ENCODE measurements at places on chromosomes 6 and 20. TPM values are rescaled to one million over a fixed set of nuclear protein-coding genes. Genes with fewer than 3 reads are reported as not detected.

The OPN5 gene
- total RNA-seq, result not detected

The SLC22A2 gene
- not detected for total RNA-seq

- no peak for DNase-seq
These were observed 100.5 kb downstream of the ERMARD start for GRCh38 chr6:169851641-169852503.

DNA sequence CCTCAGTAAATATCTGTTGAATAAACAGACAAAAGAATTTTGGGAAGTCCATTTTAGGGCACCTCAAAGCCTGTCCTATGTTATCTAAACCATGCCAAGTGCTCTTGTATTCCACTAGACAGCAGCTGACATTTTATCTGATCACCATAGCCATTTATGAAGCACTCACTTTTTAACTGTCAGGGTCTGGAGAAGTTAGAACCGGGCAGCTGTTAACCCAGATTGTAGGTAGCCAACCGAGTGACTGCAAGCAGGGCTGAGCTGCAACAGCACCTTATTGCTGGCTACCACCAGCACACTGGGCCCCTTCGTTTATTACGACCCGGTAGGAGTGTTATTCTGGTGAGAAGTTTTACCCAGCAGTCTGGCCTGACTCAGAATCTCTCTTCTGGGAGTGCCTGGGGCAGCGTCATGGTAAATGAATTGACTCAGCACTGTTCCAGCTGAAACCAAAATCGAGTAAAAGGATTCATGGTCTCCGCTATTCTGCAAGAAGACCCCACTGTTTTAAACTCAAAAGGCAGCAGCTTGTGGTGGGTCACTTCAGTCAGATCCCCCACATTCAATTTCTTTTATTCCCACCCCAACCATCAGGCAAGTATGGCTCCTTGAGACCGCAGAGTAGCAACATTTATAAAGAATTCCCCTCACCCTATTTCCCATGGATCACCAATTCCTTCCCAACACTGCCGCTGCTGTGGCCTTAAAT, 1.7 kb downstream of the UBE2V1 start:
- DNase-seq, result peak; percentile 73

- peak; percentile 76 for DNase-seq
These were observed 247.0 kb downstream of the ATXN1 start for GRCh38 chr6:16514249-16514648.

DNA sequence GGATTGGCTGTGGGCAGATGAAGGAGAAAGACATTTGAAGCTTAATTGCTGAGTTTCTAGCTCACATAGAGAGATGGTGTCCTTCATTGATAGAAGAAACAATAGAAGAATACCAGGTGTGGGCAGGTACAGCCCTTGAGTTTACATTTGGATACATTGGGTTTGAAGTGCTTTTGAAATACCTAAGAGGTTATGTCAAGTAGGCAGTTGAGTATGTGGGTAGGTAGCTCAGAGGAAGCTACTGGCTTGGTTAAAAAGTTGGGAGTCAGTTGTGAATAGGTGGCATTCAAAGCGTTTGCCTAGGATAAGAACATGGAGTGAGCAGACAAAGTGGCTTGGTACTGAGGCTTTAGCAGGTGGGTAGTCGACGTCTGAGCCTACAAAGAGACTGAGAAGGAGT, 25.0 kb downstream of the NDUFAF5 start:
- DNase-seq, result no peak

All from IMR-90 (cell line).